ENCODE measurements at places on chromosomes 11 and 22.

DNA sequence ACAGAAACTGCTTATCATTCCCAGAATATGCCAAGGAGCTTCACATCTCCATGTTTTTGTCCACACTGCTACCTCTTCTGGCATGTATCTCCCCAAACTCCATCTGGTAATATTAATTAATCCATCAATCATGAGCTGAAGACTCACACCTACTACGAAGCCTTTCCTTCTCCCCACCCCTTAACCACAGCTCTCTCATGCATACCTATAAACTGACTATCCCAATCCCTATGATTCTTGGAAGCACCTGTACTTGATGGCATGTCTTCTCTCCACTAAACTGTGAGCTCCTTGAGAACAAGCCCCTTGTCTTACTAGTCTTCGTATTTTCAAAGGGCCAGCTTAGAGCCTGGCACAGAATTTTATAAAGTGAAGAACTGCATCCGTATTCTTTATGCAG lies 47.3 kb downstream of the RELT start:
- DNase-seq = no peak

DNA sequence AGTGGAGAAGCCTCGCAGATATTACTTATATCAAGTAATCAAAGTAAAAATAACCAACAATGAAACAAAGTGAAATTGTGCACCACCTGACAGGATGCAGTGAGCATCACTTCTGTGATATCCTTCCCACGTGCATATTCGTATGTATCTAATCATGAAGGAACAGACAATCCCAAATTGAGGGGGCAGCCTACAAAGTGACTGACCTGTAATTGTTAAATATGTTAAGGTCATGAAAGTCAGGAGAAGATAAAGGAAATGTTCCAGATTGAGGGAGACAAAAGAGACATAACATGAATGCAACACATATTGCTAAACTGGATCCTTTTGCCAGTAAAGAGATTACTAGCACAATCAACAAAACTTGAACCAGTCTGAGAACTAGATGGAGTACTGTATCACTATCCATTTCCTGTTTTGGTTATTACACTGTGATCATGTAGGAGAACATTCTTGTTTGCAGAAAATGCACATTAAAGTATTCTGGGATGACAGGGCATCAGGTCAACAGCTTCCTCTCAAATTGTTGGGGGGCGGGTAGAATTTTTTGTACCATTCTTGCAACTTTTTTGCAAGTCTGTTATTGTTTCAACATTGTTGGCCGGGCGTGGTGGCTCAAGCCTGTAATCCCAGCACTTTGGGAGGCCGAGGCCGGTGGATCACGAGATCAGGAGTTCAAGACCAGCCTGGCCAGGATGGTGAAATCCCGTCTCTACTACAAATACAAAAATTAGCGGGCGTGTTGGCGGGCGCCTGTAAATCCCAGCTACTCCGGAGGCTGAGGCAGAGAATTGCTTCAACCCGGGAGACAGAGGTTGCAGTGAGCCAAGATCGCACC lies 2.0 kb downstream of the SBF2 start:
- no peak for DNase-seq

GRCh38 chr22:50562523-50563412 lies at the start of gene SYCE3:
TSS of gene SYCE3 (minus strand) at chr22:50562919. CDS start at chr22:50556405, 6,514 bp downstream.
- DNase-seq = peak; percentile 50

DNA sequence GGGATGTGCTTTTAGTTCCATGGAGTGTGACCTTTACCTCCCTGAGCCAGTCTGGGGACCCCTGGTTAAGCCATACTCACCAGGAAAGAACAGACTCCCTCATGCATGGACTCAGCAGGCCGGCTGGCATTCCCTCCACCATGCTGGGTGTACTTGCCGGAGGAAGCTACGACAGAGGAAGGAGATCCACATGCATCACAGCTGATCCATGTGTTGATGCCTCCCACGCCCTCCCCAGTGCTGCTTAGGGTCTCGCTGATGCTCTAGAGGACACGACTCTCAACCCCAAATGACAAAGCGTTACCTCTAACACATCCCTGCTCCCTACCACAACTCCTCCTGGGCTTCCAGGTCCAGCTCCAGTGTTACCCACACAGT lies 39.8 kb downstream of the GAB4 start:
- DNase-seq = no peak

- no peak for DNase-seq
Observed at GRCh38 chr22:26884921-26885320, 227.5 kb downstream of the MIAT start.

GRCh38 chr11:70953720-70954119 lies 298.7 kb downstream of the SHANK2 start:
- no peak for DNase-seq

GRCh38 chr11:124415356-124415923 lies 9.2 kb downstream of the OR8B4 start:
- DNase-seq = no peak

DNA sequence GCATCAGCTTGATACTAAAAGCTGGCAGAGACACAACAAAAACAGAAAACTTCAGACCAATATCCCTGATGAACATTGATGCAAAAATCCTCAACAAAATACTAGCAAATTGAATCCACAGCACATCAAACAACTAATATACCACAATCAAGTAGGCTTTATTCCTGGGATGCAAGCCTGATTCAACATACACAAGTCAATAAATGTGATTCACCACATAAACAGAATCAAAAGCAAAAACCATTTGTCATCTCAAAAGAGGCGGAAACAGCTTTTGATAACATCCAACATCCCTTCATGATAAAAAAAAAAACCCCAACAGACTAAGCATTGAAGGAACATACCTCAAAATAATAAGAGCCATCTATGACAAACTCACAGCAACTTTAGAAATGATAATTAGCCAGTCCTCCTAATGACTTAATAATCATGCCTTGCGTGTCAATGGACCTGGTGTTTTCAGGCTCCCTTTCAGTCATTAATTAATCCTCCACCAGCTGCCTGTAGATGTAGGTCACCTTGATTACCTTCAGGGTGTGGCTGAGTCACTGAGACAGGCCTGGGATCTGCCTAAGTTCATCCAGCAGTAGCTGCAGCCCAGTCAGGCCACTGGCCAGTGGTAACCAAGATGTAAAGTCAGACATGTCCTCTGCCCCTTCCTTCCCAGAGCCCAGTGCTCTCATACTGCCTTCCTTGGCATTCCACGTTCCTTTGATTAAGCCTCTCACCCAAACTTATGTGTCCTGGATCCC lies 109.8 kb downstream of the EHF start:
- no peak for DNase-seq

- no peak for DNase-seq
Observed at GRCh38 chr11:128902515-128903066, 11.4 kb downstream of the KCNJ5 start.

DNA sequence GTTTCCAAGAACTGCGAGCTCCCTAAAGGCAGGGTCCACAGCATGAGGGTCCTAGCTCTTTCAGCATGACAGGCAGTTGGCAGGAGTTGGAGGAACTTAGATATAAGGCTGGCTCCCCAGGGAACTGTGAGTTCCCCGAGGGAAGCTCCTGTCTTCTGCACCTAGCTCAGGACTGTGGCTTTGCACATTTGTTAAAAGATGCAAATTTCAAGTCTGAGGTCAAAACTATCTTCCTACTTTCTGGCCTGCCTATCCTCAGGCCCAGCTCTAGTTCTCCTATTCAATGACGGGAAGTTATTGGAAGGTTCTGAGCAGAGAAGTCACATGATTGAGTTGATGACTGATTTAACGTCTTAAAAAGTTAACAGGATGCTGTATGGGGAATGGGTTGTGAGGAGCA lies 11.7 kb upstream of the UCP3 start:
- no peak for DNase-seq

GRCh38 chr11:82754410-82754809 lies 20.7 kb upstream of the FAM181B start:
- no peak for DNase-seq

DNA sequence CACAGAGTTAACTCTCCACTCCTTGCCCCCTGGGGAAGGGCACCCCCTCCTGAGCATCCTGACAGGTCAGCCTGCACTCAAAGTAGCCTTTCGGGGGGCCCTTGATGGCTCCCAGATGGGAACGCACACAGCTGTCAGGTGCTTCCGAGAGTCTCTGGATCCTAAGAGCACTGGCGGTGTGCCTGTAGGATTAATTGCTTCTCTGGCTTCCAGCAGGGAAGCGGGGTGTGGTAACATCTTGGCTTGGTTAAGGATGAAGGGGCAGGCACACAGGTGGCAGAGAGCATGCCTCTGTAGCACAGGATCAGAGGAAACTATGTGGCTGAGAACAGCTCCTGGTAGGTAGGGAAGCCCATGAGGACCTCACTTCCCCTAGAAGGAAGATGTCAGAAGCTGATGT lies 199.8 kb downstream of the MIAT start:
- DNase-seq = no peak

GRCh38 chr11:124534051-124534450 lies 9.4 kb downstream of the OR8B12 start:
- no peak for DNase-seq

DNA sequence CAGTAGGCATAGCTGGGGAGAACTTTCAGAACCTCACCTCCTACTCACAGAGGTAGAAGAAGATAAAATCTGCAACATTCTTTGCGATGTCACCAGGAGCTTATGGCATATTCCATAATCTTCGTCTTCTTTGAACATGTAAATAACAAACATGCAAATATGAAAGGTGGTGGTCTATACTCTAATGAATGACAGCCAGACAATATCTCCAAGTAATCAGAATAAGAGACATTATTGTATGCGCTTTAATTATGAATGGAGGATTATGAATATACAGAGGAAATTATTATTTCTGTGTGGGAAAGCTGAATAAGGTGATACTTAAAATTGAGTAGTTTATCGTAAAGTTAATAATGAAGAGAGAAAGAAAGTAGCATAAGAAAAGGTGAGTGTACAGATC lies at the start of gene OR52B4:
OR52B4 (minus strand) TSS at position 101 of the 400 bp plus-strand sequence; CDS start at position 10, 91 bp downstream.
- DNase-seq = no peak

DNA sequence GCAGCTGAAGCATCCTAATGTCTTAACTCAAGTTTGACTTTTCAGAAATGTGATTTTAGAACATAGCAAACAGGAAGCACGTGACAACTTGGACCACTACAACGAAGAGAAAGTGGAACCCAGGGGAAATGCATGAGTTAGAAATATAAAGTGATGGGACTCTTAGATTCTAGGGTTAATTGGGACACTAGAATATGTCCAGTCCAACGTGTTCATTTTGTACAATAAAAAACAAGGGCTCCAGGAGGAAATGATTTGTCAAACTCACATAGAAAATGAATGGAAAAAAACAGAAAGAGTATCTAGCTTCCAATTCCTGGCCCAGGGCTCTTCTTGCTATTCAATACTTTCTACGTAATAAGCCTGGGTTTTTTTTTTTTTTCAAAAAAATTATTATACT lies 30.7 kb downstream of the TIMP3 start:
- no peak for DNase-seq

- DNase-seq = no peak
Observed at GRCh38 chr11:3907590-3907989, 52.1 kb downstream of the STIM1 start.

- no peak for DNase-seq
Observed at GRCh38 chr11:35717520-35717919, 54.9 kb downstream of the TRIM44 start.

DNA sequence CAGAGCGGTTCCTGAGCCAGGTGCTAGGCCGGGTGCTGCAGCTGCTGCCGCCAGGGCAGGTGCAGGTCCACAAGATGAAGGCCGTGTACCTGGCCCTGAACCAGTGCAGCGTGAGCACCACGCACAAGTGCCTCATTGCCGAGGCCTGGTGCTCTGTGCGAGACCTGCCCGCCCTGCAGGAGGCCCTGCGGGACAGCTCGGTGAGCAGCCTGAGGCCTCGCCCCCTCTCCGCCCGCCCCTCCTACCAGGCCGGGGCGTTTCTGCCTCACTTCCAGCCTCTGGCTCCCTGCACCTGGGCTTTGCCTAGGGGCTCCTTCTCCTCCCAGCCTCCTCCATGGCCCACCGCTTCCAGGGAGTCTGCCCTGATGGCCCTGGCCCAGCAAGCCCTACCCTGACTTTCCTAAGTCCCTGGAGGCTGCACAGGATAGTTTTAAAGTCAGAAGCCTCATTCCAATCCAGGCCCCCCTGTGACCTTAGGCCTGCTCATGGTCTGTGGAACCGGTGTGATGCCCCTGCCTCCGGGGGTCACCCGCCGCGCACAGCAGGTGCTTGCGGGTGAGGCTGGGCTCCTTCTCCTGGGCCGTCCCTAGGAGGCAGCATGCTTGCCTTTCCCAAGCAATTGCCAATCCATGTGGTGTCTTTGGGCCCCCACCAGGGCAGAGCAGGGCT lies 5.5 kb downstream of the TCIRG1 start:
- DNase-seq = no peak

DNA sequence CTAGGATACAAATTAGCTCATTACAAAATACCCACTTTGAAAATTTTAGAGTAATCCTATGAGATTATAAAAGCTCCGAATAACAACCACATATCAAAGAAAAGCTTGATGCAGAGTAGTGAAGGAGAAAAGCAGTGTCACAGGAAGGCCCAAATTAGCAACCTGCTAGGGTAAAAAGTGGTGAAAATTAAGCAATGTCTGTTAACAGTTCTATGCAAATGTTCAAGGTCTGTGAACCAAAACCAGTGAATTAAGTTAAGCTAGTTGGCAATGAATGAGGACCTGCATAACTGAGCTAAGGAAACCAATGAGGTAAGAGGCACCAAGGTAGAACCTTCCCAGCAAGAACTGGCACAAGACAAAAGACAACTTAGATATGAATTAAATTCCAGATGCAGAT lies 29.6 kb downstream of the PRDM10 start:
- DNase-seq = no peak

DNA sequence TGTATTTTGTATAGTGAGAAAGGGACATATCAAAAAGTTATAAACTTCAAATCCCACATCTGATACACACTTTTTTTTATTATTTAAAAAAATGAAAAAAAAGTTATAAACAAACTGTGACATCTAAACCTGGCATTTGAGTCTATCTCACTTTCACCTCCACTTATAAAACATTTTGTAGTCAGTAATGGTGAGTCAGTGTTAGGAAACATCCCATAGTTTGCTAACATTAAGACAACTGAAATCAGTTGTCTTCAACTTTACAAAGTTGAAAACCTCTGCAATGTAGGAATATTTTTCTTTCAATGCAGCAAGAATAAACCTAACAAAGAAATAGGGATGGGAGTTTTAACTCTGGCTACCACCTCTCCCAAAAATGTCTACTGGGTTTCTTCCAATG lies 47.7 kb downstream of the SLC35F2 start:
- no peak for DNase-seq

GRCh38 chr11:70030412-70030811 lies 47.7 kb upstream of the ANO1 start:
- DNase-seq = no peak

DNA sequence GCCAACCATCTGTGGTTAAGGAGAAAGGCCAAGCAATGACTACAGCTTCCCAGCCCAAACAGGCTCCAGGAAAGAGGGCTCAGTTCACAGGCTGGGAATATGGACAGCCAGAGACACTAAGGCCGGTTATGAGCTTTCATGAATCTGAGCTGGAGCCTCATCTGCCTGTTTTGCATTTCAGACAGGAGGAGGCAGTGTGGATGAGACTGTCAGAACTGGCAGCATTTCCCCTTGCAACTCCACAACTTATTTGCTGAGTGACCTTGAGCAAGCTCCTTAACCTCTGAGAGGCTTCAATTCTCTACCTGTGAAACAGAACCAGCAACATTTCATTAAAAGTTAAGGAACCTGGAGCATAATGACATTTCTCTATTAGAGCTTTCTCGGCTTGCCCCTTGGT lies 264.0 kb downstream of the ETS1 start:
- DNase-seq = no peak

- no peak for DNase-seq
Observed at GRCh38 chr11:106321601-106322000, 244.1 kb downstream of the AASDHPPT start.

Measured in SK-N-MC (cell line).